ENCODE measurements at places on chromosomes 7 and 10.

GRCh38 chr7:1431226-1431625, 28.0 kb downstream of the MICALL2 start:
- no peak for DNase-seq

- DNase-seq = no peak
These were observed 156.6 kb upstream of the ADARB2 start for GRCh38 chr10:1893941-1894340.

DNA sequence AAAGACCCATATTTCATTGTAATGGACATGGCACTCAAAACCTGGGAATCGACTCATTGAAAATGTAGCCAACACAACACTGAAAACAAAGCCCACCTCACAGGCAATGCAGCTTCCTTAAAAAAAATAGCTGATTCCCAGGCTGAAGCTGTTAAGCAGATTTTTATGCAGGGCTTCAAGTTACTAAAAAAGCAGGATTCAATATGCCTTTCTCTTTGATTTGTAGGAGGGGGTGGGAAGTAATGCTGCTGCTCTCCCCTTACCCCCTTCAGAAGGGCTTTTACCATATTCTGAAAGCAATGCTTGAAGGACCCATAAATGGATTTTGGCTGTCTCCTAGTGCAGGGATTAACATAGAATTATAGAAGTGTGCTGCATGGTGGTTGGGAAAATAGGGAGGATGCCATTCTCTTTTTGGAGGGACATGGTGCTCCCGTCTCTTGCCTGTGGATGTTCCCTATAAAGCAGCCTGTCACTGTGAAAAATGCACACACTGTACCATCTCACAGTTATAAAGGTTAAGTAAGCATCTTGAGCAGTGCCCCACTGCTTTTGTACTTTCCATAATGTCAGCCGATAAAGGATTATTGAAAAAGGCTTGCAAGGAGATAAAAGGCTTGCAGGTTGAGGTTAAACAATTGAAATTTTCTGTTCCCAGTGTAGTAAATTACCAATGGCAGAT, 262.8 kb downstream of the AUTS2 start:
- no peak for DNase-seq

GRCh38 chr7:110767550-110768110, 323.3 kb upstream of the LRRN3 start:
- no peak for DNase-seq

DNA sequence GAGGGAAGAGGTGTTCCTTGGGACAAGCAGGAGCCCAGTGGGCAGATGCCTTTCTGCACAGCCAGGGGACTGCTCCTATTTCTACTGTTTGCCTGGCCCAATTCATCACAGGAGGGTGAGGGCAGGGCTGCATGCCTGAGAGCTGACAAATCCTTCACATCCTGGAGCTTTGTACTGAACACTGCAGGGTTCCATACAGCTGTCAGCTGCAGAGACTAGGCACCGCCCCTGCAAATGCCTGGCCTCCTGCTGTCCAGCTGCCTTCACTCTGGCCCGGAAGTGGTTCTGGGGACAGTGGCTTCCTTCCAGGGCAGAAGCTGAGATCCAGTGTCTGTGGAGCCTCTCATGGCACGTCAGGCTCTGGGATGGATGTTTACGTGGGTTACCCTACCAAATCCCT, 470.7 kb downstream of the DNAJB6 start:
- DNase-seq = no peak

- DNase-seq = no peak
These were observed 58.6 kb downstream of the LAMB4 start for GRCh38 chr7:108071551-108071950.

GRCh38 chr10:1180071-1180730, 124.0 kb downstream of the WDR37 start:
- no peak for DNase-seq

DNA sequence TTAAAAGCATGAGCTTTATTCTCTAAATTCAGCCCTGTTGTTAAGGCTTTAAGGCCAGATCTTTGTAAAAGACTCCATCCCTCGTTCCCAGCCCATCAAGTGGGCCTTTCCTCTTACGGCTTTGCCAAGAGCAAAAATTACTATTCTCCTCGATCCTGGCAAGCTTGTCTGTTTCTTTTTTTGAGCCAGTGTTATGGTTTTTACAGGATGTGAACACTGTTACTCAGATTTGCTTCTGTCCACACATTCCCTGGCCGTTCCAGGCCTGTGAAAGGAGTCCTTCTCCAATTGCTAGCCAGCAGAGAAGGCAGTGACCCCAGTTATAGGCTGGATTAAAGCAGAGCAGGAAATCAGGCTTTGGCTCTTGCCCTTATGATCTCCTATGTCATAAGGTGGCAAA, 47.0 kb upstream of the EPC1 start:
- DNase-seq = no peak

DNA sequence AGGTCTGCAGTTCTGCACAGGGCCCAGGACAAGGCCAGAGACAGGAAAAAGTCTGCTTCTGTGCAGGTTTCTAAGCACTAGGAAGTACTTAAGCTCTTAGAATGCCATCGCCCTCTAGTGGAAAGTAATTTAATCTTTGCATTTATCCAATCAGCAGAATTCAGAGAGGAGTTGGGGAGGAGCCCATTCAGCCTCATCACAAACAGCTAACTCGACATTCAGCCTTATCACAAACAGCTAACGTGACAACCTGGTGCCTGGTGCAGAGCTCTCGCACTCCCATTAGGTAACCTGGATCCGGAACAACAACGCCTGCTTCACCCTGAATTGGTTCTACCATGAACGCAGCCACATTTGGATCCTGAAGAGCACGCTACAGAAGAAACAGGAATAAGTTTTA, 15.2 kb downstream of the OAT start:
- DNase-seq = peak; percentile 81

- DNase-seq = no peak
These were observed 1.1 kb upstream of the DPY19L1 start for GRCh38 chr7:35038354-35038753.

GRCh38 chr7:33137103-33137502, 7.7 kb downstream of the BBS9 start:
- DNase-seq = no peak

DNA sequence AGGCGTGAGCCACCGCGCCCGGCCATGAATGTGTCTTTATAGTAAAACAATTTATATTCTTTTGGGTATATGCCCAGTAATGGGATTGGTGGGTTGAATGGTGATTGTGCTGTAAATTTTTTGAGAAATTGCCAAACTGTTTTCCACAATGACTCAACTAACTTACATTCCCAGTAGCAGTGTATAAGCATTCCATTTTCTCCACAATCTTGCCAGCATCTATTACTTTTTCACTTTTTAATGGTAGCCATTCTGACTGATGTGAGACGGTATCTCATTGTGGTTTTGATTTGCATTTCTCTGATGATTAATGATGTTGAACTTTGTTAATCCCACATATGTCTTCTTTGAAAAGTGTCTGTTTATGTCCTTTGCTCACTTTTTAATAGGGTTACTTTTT, 1187.9 kb downstream of the XPNPEP1 start:
- DNase-seq = no peak

DNA sequence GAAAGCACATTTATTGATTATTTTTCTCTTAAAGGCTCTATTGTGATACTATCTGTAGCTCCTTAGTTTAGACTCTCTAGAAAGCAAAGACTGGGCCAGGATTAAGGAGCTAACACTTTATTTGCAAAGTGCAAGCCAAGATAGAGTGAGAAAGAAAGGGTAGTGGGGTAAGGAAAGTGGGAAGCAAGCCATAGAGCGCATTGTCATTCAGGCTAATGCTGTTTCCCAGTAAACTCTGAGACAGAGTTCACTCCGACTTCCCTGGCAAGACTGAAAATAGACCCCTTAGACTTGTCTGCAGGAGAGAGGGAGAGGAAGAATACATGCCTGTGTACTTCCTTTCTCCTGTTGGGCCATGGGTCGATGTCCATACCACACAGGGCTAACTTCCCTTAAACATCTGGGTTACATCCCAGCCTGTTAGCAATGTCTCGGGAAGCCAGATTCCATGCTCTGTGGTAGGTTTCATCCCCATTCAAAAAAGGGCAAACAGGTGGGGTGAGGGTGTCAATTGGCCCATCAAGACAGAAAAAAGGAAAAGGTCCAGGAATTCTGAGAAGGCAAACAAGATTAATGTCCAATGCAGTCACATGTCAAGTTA, 875.8 kb upstream of the CELF2 start:
- DNase-seq = no peak

DNA sequence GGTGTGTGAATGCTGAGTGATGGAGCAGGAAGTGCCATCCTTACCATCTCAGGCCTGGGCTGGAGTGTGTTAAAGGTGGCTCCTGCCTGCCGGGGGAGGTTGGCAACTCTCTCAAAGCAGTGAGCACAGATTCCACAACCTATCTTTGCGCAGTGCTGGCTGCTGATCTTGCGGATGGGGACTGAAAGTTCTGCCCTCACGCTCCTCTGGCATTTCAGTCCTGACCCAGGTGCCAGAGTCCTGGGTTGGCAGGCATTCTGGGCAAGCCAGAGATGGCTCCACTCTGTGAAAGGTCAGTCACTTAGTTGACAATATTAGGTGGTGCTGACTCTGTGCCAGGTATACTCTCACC, 315.5 kb downstream of the RPS24 start:
- no peak for DNase-seq

GRCh38 chr10:3480281-3480989, 304.6 kb downstream of the KLF6 start:
- DNase-seq = no peak

All from AG08395 (cell line).